ENCODE measurements at places on chromosomes 12 and 14. TPM values are rescaled to one million over a fixed set of nuclear protein-coding genes. Genes with fewer than 3 reads are reported as not detected.

ACTN1 gene
- 80.5 TPM for total RNA-seq

CABP1 gene
- total RNA-seq: not detected

PAPLN gene
- not detected for total RNA-seq

SLC8A3 gene
- not detected for total RNA-seq

NEUROD4 gene
- not detected for total RNA-seq

PPTC7 gene
- 11.0 TPM for total RNA-seq

SMCO2 gene
- not detected for total RNA-seq

HOXC4 gene
- 5.2 TPM for total RNA-seq

SALL2 gene
- 0.81 TPM for total RNA-seq

ANKRD33 gene
- total RNA-seq: not detected

HHIPL1 gene
- not detected for total RNA-seq

SLC25A21 gene
- total RNA-seq: 8.7 TPM

KRT83 gene
- total RNA-seq: not detected

PPP1R1A gene
- total RNA-seq: not detected

C14orf180 gene
- total RNA-seq: not detected

BATF gene
- not detected for total RNA-seq

DTD2 gene
- total RNA-seq: 28.0 TPM

ST8SIA1 gene
- 0.20 TPM for total RNA-seq

TDRD9 gene
- total RNA-seq: not detected

SENP1 gene
- 15.6 TPM for total RNA-seq

RAPGEF3 gene
- total RNA-seq: 6.1 TPM

TEX52 gene
- total RNA-seq: not detected

RHNO1 gene
- 52.8 TPM for total RNA-seq

VDR gene
- 15.9 TPM for total RNA-seq

NXPH4 gene
- total RNA-seq: 1.2 TPM

BCL11B gene
- not detected for total RNA-seq

TMEM119 gene
- 24.2 TPM for total RNA-seq

ADAM20 gene
- total RNA-seq: not detected

ENTPD5 gene
- 1.2 TPM for total RNA-seq
